Nasal cavity respiratory epithelium epithelial cell of viscerocranial mucosa (primary cell): ENCODE measurements at places on chromosomes 11 and 22. TPM values are rescaled to one million over a fixed set of nuclear protein-coding genes. Genes with fewer than 3 reads are reported as not detected.

OR51I1 gene
- total RNA-seq: not detected in 2 replicates

TPP1 gene
- 46.5 and 172 TPM in 2 replicates for total RNA-seq

CD3D gene
- not detected in 2 replicates for total RNA-seq

CXCR5 gene
- not detected in 2 replicates for total RNA-seq

ALG8 gene
- total RNA-seq: 21.5 and 22.4 TPM in 2 replicates

PHOX2A gene
- total RNA-seq: not detected in 2 replicates
